ENCODE measurements at places on chromosomes 7 and 10.
A peak's percentile ranks its signal among the peaks of the same experiment; 100 is the strongest.

GRCh38 chr7:146067880-146068279, 48.7 kb upstream of the CNTNAP2 start:
- no peak for DNase-seq

DNA sequence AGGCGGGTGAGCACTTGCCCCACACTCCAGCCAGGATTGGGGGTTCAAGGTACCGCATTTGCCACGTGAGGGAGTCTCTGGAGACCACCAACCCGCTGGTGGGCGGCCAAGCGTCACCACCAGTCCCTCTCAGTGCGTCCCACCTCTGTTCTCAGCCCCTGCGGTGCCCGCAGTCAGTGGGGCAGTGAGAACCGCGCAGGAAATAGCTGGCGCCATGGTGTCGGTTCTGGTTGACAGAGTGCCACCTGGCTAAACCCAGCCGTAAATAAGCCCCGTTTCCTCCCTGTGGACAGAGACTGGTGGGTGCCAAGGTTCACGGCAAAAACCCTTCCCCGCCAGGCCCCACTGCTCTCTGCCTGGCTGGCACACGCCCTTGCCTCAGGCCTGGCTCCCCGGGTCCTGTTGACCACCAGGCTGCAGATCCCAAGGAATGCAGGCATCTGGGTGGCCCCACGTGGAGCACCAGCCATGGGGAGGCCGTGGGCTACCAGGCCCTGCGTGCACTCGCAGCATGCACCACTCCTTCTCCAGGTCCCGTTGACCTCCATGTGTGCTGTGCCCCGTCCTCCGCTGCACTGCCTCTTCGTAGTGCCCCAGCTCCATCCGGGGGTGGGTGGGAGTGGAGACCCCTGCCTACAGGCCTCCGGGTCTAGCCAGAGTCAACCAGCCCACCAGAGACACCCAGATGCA, 140.0 kb downstream of the LHPP start:
- no peak for DNase-seq

DNA sequence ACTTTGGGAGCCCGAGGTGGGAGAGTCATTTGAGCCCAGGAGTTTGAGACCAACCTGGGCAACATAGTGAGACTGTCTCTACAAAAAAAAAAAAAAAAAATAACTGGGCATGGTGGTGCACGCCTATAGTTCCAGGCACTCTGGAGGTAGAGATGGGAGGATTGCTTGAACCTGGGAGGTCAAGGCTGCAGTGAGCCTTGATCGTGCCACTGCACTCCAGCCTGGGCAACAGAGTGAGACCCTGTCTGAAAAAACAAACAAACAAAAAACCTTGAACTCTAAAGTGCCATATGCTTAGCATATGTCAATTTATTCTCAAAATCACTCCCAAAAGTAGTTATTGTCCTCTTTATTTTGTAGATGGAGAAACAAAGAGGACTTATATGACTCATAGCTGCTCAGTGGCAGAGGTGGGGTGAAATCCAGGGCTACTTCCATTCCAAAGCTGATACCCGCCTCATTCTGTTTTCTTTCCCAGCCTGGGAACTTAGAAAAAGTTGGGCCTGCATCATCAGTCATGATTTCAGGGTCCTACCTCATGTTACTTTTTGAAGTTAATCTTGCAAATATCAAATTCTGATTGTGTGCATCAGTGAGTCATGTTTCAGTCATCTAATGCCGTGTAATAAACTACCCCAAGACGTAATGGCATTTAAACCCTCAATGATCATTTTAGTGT, 13.3 kb downstream of the DHTKD1 start:
- peak; percentile 24 for DNase-seq

GRCh38 chr10:77921395-77921794, 5.2 kb downstream of the DLG5 start:
- no peak for DNase-seq

- no peak for DNase-seq
Measured at GRCh38 chr7:139424004-139424403, 59.5 kb downstream of the KLRG2 start.

GRCh38 chr7:20095436-20095835, 121.7 kb downstream of the MACC1 start:
- no peak for DNase-seq

DNA sequence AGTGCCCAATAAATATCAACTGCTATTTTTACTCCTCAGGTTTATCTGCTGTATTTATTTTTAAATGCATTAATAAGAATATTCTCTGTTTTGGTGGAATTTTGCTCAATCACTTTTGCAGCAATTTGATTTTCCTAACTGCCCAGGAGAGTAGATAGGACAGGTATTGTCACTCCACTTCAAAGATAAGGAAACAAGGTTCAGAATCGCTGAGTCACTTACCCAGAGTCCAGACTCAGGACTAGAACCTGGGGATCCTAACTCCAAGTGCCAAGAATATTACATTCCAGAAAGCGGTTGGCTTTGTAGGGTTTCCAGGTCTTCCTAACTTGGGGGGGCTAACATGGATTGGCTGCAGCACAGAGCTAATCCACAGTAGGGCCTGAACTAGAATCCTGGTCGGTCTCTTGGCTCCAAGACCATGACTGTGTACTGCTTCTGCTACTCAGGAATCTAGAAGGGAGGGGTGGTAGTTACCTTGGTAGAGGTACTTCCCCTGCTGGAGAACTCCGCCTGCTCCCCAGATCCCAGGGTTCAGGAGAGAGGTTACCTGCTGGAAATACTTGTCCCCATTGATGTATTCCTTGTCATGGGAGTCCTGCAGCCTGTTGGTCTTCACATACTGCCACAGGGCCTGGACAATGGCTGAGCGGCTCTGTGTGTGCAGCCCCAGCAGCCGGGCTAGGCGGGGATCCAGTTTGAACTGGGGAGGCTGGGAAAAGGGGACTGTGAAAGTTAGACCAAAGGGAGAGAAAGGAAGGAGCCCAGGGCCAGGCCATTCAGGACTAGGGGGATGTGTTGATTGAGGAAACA, 7.3 kb downstream of the SMARCD3 start:
- DNase-seq, result no peak

GRCh38 chr10:102397222-102398171, 2.0 kb downstream of the NFKB2 start:
- no peak for DNase-seq

GRCh38 chr10:51907361-51907760, 208.0 kb upstream of the CSTF2T start:
- peak; percentile 51 for DNase-seq

GRCh38 chr10:56881218-56881617, 520.2 kb upstream of the ZWINT start:
- no peak for DNase-seq

DNA sequence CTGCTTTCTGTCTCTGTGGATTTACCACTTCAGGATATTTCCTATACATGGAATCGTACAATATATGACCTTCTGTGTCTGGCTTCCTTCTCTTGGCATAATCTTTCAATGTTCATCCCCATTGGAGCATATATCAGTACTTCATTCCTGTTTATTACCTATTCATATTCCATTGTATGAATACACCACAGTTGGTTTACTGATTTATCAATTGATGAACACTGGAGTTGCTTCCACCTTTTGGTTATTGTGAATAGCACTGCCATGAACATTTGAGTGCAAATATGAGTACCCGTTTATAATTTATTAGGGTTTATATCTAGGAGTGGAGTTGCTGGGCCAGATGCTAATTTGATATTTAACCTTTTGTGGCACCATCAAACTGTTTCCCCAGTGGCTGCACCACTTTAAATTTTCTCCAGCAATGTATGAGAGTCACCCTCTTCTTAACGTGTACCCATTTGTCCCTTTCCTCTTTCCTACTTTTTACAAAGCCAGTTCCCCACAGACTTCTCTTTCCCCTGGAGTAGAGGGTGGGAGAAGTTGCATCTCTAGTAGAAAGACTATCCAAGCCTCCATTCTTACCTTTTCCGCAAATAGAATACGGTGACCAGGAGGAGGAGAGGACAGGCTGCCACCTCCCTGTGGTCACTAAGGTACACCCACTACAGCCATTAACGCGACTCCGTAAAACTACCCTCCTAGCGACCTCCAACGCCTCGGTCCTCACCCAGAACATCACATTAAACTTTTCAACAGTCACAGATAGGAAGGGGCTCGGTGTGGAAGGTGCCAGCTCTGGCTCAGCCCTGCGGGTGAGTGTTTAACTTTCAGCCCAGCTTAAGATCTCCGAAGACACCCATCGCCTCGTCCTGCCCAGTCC, 25.6 kb downstream of the SCD start:
- DNase-seq, result no peak

DNA sequence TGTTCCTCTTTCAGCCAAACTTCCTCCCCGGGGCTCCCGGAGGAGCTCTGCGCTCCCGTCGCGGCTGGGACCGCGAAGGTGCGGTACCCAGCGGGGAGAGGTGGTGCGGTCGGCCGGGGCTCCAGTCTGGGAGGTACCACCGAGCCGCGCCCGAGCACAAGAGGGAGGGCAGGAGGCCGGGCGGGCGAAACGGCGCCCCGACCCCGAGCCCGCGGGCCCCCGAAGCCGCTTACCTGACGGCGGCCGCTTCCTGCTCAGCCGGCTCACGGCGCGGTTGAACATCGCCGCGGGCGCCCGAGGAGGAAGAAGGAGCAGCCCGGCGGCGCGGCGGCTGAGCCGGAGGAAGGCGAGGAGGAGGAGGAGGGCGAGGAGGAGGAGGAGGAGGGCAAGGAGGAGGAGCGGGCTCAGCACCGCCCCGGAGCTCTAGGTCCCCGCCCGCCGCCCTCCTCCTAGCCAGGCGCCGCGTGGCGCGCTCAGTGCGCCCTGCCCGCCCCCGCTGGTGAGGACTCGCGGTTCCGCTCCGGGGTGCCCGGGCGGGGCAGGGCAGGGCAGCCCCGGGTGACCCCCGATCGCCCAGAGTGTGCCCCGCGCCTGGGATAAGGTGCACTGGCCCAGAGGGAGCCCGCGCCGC, at the start of gene RGS10:
Gene RGS10, minus strand, starts transcription at position 363 of the 631 bp plus-strand sequence. Its CDS starts 81 bp downstream, at position 282.
- peak; percentile 83 for DNase-seq

DNA sequence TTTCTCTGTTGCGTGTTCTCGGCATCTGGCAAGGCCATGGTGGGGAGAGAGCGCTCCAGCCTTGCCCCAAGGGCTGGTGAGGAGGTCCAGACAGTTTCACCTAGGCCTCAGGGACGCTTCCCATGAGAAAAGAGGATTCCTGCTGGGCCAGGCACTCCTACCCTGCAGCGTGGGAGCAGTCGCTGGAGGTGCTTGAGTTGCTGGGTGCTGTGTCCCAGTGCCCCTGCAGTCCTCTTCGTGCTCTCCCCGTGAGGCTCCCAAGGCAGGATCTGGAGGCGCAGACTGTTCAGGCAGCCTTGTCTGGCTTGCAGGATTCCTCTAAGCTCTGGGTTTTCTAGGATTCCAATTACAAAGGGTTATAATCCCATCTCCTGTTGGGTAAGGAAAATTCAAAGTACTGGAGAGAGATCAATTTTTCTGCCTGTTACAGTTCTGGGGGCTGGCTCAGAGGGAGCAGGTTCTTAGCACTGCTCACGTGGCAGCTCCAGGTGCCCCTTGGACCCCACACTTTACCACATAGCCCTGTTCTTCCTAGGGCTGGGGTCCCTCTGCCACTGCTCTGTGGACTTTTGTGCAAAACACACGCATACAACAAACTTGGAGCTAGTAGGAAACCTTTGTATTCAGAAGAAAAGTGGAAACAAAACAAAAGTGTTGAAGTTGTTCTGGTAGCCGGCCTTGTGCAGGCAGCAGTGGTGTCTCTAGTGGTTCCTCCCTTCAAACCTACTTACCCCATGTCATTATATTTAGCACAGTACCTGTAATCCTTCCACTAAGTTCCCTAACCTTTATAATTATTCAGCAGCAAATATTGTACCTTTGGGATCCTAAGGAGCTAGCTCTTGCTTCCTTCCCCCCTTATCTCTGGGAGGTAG, 60.5 kb downstream of the CCNY start:
- DNase-seq, result no peak

DNA sequence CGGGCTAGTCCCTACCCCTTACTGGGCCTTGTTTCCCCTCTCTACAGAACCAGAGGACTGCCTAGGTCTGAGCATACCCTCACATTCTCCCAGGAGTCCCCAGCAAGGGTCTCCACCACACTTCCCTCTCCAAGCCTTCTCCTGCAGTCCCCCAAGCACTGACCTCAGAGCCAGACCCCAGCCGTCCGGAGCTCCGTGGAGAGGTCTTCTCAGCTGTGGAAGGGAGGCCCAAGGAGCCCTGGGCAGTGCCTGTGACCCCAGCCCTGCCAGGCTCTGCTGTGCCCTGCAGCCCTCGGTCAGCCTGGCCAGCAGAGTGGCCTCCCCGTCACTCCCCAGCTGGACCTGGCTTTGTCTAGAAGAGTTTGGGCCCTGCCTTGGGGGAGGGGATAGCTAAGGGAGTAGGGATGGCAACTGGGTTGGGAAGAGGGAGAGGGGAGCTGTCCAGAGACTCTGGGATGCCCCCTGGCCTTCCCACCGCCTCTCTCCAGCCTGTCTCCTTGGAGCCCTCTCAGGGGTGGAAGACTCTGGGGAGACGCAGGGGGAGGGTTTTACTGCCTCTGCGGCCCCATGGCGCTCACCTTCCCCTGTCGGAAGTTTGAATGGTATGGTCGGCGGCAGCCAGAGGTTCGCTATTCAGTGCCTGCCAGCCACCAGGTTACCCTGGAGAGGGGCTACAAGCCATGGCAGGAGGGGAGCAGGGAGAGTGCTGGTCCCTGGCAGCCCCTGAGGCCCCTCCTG, at the start of gene C10orf105:
Gene C10orf105, minus strand, starts transcription at position 315 of the 738 bp plus-strand sequence. CDS start 3,441 bp downstream, outside the sequence.
- DNase-seq, result no peak

- DNase-seq, result no peak
Measured at GRCh38 chr7:106365252-106366005, 80.6 kb upstream of the NAMPT start.

DNA sequence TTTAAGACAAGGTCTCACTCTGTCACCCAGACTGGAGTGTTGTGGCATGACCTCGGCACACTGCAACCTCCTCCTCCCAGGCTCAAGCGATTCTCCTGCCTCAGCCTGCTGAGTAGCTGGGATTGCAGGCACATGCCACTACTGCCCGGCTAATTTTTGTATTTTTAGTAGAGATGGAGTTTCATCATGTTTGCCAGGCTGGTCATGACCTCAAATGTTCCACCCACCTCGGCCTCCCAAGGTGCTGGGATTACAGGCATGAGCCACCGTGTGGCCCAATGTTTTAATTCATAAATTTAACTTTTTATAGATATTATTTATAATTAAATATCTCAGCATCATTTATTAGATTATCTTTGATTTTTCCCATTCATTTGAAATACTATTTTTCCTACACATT, 658.0 kb upstream of the NRG3 start:
- no peak for DNase-seq

DNA sequence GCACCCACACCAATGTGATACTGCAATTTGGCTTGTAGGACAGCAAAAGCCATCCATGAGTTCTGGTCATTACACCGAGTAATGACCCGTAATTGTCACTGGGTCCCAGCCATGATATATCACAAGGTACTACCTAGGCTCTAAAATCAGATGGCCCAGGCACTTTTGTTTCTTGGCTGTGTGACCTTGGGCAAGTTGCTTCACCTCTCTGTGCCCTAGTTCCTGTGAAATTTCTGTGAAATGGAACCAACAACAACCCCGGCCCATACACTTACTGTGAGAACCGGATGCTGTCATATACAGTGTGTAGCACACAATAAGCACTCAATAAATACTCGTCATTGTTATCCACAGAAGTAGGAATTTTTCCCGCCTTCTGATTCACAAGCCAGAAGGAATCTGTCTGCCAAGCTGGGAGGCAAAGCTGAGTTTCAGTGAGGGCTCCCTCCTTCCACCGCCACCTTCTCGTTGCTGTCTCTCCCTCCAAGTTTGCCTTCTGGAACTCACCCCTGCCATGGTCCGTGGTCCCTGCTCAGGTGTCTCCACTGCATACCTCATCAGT, 6.4 kb upstream of the CYTH3 start:
- peak; percentile 38 for DNase-seq

GRCh38 chr10:96764425-96765060, 44.2 kb upstream of the PIK3AP1 start:
- no peak for DNase-seq
